Activated CD4-positive, alpha-beta T cell treated with anti-CD3 and anti-CD28 coated beads, Interleukin-2, amount 50 U/mL, for 1 hour (primary cell): ENCODE measurements at places on chromosomes 16 and 17.

DNA sequence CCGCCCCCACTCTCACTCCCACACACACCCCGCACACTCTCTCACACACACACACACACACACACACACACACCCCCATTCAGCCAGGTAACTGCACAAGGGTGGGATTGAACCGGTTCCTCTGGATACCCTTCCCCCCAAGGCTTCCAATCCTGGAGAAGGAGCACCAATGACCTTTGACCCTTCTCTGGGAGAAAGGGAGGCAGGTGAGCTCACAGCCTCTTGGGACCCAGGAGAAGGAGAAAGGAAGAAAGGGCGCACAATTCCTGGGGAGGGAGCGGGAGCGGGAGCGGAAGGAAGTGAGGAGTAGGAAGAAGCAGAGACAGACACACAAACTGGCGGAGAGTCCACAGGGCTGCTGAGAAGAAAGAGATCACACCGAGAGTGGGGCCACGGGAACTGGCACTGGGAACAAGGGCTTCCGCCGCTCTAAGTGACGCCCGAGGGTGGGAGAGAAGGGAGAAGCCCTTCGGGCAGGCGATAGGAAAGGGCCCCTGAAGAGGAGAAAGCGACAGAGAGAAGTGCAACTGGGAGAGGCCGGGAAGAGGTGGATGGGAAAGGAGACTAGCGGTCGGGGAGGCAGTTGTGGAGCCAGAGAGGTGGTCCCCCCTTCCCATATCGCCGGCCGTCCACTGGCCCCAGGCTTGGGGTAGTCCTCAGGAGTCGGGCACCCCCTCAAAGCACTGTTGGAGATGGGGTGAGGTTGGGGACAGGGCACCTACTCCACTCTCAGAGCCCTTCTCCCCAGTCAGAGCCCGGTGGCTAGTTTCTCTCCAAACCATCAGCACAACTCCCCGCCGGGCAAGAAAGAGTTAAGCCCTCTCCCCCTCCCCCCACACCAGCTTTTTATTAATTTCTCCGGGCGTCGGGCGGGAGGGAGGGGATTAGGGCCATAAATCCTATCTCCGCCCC lies 1.3 kb downstream of the SAMD14 start:
- DNase-seq, result no peak

DNA sequence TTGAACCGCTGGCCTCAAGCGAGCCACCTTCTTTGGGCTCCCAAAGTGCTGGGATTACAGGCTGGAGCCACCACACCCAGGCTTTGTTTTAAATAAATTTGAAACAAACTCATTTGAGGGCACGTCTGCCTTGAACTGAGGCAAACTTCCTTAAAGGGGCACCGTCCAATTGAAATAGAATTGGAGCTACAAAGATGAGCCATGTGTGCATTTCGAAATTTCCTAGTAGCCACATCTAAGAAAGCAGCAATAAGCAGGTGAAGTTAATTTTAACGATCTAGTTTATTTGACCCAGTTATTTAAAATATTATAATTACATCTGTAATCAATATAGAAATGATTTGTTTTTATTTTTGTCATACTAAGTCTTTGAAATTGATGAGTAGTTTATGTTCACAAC lies 755 bp upstream of the C16orf89 start:
- DNase-seq, result no peak

- DNase-seq, result no peak
Measured at GRCh38 chr16:29719063-29719462, 26.7 kb downstream of the C16orf54 start.

DNA sequence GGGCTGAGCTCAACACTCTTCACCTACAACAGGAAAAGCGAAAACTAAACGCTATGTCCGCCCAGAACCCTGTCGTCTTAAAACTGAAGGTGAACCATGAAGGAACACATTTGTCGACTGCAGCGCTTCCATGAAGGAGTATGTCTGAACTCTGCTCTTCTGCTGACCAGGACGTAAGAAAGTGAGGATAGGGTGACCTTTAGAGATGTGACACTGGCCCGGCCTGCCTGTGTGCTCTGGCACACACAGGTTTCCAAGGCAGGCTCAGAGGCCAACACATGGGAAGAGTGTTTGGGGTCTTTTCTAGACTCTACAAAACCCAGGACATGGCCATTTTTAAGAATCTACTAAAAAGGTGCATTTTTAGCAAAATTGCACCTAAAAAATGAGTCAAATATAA lies 21.1 kb downstream of the MARF1 start:
- DNase-seq, result no peak

DNA sequence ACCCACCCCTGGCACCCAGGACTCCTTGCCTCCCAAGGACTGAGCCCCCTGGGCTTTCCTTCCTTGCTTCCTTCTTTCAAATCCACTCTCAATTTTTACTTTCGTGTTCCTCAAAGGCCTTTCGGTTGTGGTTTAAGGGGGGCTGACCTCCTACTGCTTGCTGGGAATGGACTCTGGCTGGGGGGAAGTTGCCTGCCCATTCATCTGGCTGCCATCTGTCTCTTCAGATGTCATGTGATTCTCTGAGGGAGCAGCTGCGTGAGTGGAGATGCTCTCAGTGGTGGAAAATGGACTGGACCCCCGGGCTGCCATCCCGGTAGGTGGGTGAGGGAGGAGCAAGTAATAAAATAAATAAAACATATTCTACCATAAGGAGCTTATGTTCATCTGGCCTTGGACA lies 93.8 kb upstream of the RPRML start:
- DNase-seq, result no peak

DNA sequence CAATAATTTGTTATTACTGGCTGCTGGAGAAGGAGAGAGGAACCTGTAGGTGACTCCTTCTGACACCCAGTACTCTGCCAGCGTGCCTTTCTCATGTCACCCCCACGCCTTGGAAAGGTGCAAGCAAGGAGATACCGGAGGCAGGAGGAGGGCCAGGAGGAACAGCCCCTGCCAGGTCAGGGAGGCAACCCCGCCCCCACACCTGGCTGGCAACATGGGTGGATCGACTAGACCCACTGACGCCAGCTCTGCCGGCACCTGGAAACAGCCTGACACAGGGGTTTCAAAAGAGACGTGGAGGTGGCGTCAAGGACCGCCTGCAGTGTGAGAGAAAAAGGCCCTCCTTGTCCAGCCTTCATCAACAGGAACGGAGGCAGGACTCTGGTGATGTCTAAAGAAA lies 62.3 kb downstream of the CYB5B start:
- DNase-seq, result no peak

DNA sequence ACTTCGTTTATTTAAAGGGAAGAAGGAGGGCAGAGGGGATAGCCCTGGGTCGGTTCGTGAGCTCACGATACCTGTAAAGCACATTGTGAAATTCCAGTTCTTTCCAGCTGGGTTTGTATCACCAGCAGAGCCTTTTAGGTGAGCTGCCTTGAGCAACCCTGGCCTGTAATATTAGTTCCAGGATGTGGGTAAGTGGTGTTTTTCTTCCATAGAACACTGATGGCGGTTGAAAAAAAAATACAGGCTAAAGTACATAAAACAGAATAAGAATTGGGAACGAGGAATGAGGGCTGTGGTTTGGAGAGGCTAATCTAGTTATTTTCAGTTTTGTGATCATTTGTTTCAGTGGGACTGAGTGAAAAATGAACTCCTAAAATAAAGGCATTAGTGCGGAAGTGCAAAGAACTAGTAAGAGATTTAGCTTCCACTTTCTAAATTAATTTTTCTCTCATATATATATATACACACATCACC lies 20.6 kb downstream of the HS3ST3B1 start:
- DNase-seq, result no peak

GRCh38 chr16:14310519-14310991 lies 239.4 kb downstream of the MRTFB start:
- no peak for DNase-seq

DNA sequence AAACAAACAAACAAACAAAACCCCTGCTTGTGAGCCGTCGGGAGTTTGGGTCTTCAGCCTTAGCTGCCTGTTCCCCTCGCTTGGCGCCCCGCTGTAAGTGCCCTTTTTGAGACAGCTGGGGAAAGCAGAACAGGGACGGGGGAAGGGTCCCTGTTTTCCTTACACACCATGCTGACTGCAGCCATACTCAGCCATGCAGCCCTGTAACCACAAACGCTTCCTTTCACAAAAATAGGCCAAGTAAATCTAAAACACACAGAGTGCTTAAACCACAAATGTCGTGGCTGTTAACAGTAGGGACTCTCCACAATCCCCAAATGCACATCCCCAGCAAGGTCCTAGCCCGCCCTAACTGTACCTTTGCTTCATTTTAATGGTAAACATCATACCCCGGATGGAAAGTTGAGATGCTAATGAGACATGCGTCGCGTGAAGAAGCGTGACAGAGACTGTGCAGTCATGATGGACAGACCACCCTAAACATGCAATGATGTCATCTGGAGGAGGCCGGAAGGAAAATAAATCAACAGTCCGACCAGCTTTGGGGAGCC lies 129.9 kb downstream of the MGAT5B start:
- DNase-seq, result peak; percentile 46

GRCh38 chr17:82497483-82498405 lies 21.8 kb upstream of the FOXK2 start:
- peak; percentile 27 for DNase-seq

- DNase-seq, result no peak
Measured at GRCh38 chr17:58446086-58446485, 28.8 kb upstream of the RNF43 start.

- DNase-seq, result no peak
Measured at GRCh38 chr17:2925011-2925410, 128.8 kb downstream of the RAP1GAP2 start.
